Stimulated activated memory B cell treated with anti-CD40 and anti-IgM and Interleukin-4, amounts not matched to agents 10 μg/mL and 1 μg/mL and 100 μg/mL, for 72 hours (primary cell): ENCODE measurements at places on chromosomes 3 and 15.
A peak's percentile ranks its signal among the peaks of the same experiment; 100 is the strongest.

DNA sequence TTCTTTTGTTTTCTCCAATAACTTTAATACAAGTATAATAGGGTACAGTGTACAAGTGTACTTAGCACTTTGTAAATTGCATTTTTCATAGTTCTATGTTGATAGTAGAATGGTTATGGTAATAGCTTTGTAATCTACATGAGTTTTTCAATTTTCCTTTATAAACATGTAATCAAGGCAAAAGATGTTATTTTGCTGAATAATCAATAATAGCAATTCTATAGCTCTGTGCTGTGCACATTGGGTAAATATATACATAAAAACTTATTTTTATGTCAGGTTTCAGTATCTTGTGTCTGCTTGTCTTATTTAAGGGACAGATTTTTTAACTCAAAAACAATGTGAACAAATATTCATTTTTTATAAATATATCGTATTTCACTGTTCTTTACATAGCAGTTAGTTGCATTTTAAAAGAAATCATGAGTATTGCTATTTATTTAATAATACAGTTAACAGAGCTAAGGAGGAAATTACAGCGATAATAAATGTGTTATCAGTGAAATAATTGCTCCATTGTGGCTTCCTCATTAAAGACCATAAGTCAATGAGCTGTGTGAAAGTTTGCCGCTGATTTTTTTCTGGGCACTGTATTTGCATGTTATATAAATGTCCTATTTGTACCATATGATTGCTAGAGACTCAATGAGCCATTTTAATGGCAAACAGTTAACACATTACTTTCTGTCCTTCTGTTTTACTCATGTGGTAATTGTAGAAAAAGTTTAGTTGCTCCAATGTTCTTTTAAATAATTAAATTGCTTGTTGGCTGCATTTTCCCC lies 214.6 kb upstream of the STAC start:
- no peak for ATAC-seq

GRCh38 chr3:158925828-158926494 lies 124.1 kb downstream of the MFSD1 start:
- no peak for ATAC-seq

DNA sequence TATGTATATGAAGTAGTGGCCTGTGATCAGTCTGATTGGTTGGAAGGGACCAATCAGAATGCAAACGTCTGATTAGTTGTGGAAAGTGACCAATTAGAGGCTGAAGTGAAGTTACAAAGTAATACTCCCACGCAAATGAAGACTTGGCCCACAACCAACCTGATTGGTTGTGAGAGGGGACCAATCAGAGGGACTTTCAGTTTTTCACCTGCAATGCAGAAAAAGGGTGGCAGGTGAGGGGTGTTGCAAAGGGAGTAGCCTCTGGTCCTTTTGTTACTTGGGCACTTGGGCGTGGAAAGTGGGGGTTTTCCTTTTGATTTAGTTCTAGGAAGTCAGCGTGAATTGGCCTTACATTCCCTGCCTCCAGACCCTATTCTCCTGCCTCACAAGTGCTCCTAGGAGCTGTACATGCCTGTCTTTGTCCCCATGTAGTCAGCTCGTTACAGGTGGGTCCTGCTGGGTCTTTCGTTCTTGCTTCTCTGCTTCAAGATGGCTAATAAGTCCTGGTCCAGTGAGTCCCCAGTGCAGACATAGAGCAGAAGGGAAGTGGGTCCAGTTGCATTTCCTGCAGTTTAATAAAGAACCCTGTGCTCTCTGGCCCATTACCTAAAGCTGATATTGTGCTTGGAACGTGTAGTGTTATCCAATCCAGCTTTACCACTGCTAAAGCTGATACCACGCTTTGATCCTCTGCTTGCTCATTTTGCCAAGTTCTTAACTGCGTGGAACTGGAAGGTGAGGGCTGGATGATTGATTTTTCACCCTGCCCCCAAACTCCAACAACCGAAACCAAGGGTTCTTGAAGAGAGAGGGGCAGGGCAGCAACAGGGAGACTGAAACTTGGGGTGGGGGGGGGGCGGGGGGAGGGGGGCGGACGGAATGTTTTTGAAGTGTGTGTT lies 46.0 kb upstream of the CD47 start:
- peak; percentile 57 for ATAC-seq

DNA sequence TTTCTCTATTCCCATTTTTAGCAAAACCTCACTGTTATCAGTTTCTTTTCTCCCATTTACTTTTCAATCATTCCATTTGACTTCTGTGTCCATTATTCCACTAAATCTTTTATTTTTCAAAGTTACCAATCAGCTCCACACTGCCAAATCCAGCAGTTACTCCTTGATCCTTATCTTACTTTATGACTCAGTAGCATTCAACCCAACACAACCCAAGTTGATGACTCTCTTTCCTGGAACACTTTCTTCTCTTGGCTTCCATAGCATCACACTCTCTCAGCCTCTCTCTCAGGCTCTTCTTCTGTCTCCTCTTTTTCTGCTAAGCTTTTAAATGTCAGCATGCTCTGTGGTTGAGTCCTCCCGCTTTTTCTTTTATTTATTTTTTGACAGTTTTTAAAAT lies 36.3 kb downstream of the RASGRP1 start:
- no peak for ATAC-seq

DNA sequence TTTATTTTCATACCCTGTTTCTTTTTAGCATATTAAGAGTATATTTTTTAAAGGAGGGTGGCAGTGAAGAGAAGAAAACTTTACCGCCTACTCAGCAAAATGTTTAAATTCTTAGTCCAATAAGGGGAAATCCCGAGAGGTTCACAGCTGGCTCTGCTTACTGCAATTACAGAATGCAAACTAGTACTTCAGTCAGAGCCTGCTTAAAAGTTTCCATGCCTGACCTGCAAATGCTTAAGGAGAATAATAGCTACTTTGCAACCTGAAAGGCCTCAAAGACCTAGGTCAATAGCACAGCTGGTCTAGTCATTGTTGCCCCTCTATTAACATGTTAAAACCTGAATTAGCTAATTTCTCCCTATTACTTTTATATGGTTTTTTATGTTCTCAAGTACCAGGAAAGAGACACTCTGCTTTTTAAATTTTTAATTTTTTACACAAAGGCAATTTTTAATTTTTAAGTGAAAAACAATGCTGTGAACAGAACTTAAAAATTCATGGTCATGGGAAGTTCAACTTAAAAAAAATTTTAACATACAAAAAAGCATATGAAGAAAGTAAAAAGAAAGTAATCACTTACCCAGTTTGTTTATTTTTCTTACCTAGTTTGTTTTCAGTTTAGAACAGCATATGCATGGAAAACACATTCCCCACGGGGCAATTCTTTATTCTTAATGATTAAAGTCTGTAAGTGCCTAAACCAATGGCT lies 79.2 kb downstream of the P3H2 start:
- no peak for ATAC-seq

- ATAC-seq, result no peak
Observed at GRCh38 chr15:101110681-101111569, 140.9 kb downstream of the CHSY1 start.

GRCh38 chr3:102235679-102236078 lies 199.1 kb upstream of the ZPLD1 start:
- ATAC-seq, result no peak

- ATAC-seq, result peak; percentile 56
Observed at GRCh38 chr3:105353485-105354161, 13.1 kb upstream of the ALCAM start.

GRCh38 chr3:186184021-186184420 lies 75.1 kb upstream of the ETV5 start:
- no peak for ATAC-seq

GRCh38 chr3:142003291-142003690 lies 126.8 kb downstream of the ATP1B3 start:
- ATAC-seq, result no peak

GRCh38 chr3:14377838-14378169 lies 24.6 kb upstream of the SLC6A6 start:
- peak; percentile 68 for ATAC-seq
